ENCODE measurements at places on chromosomes 7 and 10.

- no peak for DNase-seq
Observed at GRCh38 chr7:158396982-158397862, 190.4 kb downstream of the PTPRN2 start.

DNA sequence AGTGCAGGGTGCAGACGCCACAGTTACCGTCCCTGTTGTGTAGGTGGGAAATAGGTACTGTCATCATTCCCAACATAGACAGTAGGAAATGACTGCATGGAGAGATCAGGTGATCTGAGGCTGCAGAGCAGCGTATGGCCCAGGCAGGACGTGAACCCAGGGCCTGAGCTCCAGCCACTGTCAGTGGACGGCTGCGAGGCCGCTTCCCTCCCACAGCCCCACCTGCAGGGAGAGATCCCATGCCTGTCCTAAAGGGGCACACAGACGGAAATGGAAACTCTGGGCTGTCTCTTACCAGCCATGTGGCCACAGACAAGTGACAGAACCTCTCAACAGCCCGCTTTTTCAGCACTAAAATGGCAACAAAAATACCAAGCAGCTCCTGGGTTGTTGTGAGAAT, 44.5 kb upstream of the MNX1 start:
- DNase-seq, result no peak

GRCh38 chr10:110772454-110773025, 99.2 kb upstream of the PDCD4 start:
- DNase-seq, result no peak

GRCh38 chr10:58044072-58044471, 223.6 kb downstream of the IPMK start:
- no peak for DNase-seq

GRCh38 chr10:110044681-110045080, 36.9 kb downstream of the ADD3 start:
- DNase-seq, result no peak

DNA sequence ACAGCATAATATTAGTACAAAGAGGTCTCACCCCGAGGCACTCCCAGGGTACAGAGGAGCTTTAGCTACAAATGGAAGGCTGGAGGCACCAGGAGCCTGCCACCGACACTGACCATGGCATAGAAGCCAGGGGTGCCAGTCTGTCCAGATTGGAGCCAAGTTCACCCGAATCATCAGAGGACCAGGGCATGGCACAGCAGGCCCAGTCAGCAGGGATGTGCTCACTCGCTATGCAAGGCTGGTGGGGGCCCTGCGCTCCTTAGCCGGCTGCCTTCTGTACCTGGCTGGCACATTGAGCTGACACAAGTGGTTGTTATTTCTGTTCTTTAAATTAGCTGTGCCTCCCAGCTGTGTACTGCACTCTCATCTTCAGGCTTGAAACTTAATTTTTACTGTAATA, 149.3 kb downstream of the TCERG1L start:
- DNase-seq, result no peak

DNA sequence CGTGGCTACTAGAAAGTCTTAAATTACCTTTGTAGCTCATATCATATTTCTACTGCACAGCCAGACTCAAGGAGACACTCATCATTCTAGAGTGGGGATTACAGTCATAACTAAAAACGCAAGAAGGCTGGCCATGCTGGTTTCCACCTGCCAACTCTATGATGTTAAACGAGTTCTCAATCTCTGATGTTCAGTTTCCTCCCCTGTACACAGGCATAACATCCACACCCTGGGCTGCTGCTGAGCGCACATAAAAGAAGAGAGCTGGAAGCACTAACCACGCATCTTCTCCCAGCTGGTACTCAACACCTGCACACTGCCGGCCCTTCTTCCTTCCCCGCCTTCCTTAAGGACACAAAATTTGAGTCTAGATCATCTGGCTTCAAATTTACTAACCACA, 60.5 kb downstream of the SORBS1 start:
- no peak for DNase-seq

DNA sequence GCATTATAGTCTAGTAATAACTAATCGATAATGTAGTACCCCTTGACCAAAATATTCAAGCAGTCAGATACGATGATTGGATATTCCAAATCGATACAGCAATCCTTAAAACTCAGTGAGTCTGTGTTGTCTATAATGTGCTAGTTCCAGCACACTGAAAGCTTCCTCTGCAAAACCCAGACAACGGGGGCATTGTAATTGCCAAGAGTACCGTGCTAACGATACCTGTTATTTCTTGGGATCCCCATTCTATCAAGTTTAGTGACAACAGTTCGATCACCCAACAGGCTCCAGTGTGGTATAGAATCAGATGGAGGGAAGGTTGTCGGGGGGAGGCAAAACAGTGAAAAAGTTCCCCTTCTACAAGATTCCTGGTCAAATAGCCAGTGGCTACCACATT, 865 bp downstream of the ZNF438 start:
- no peak for DNase-seq

DNA sequence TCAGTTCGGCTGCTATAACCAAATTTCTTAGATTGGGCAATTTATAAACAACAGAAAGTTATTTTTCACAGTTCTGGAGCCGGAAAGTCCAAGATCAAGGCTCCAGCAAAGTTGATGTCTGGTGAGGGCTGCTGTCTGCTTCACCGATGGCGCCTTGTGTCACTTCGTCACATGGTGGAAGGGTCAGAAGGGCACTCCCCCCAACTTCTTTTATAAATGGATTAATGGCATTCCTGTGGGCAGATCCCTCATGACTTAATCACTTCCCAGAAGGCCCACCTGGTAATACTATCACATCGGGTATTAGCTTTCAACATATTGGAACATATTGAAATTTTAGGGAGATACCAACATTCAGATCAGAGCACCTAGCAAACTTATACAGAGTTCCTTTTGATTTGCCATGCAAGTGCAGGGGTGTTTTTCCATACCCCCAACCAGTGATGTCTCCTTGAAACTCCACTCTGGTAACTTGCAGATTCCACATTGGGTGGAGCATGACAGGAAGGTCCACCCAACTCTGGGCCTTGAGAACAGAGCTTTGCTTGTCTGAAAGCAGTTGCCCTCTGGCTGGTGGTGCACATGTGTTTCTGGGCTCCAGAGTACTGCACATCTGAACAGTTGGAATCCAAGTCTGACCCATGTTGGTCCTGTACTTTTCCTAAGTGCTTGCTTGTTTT, 85.1 kb upstream of the KMT2E start:
- DNase-seq, result no peak

DNA sequence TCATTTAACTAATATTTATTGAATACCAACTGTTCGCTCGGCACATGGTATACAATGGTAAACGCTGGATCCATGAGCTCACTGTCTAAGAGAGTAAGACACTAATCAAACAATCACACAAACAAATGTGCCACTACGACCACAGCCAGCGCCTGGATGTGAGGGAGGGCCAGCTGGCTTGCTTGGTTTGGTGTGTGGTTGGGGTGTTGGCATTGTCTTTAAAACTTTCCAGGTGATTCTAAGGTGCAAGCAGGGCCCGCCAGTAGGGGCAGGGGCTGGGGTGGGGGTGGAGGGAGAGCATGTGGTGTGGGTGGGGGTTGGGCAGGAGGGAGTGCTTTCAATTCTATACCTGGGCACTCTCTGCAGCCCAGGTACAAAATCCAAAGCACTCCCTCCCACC, 31.6 kb downstream of the ADRA2A start:
- DNase-seq, result no peak

GRCh38 chr10:78690354-78691111, 378.2 kb upstream of the ZMIZ1 start:
- DNase-seq, result no peak

GRCh38 chr10:27713941-27714340, 31.7 kb downstream of the MKX start:
- no peak for DNase-seq

DNA sequence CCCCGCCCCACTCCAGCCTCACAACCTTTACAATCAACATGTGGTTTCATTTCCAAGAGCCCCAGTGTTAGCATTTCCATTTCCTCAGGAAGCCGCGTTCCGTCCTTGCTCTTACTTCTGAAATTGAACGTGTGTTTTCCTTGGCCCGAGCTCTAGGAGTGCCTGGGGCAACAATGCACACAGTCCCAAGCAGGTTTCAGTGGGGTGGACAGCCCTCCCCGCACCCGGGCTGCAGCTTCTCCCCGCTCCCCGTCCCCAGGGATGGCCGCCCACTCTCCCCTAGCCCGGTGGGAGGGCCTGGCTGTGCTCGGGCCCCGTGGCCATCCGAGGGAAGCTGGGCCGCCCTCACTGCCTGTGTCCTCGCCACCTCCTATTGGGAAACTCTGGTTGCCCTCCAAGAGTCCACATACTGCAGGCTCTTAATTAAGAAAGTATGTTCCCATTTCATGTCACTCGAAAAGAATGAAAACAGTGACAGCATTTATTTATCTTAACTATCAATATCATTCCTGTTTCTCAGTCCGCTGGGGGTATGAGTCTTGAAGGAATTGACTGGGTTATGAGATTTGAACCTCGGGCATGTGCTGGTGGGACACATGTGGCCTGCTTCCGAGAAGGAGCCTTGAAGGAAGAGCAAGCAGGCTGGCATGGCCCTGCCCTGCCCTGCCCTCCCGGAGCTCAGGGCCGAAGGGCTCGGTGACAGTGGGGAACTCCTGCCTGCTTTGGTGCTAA, 163.8 kb downstream of the GRK5 start:
- no peak for DNase-seq

DNA sequence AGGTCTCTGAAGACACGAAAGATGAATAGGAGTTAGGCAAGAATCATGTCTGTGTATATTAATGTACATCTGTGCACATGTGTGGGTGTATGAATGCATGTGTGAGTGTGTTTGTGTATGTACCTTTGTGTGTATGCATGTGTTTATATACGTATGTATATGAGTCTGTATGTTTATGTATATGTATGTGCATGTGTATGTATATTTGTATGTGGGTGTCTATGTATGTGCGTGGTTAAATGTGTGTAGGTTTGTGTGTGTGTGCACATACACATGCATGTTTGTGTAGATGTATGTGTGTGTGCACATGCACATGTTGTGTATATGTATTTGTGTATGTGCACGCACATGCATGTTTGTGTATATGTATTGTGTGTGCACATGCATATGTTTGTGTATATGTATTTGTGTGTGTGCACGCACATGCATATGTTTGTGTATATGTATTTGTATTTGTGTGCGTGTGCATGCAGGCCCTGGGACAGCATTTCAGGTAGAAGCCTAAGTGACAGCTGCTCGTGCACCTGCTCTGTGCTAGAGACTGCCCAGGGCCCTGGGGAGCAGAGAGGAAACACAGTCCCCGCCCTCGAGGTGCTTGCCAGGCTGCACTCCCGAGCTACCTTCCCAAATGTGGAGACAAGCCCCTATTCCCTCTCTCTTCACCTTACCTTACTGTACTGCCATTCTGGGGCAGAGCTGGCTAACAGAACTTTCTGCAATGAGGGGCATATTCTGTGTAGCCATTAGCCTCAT, 12.1 kb downstream of the PNLIPRP1 start:
- DNase-seq, result no peak

DNA sequence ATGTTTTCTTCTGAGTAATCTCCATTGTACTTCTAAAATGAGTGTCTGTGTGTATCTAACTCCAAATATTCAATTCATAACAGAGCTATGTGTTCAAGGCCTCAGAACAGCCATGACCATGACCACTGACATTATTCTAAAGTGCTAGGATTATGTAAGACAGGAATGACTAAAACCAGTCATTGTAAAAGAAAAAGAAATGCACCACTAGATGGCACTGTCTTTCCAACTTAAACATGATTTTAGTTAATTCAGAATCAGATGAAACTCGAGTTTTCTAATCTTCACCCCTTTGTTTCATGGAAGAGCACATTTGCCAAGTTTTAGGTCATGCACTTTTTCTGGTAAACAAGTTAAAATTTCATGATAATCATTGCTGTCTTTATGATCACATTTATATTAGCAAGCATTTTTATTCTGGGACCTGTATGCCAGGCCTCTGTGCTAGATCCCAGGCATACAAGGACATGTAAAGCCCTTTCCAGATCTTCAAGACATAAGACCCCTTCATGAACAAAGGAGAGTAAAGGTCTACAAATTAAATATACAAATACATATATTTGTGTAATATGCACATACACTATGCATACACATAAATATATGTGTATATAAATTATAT, 26.1 kb upstream of the RSU1 start:
- DNase-seq, result no peak

GRCh38 chr7:40288827-40289226, 154.0 kb downstream of the SUGCT start:
- no peak for DNase-seq

DNA sequence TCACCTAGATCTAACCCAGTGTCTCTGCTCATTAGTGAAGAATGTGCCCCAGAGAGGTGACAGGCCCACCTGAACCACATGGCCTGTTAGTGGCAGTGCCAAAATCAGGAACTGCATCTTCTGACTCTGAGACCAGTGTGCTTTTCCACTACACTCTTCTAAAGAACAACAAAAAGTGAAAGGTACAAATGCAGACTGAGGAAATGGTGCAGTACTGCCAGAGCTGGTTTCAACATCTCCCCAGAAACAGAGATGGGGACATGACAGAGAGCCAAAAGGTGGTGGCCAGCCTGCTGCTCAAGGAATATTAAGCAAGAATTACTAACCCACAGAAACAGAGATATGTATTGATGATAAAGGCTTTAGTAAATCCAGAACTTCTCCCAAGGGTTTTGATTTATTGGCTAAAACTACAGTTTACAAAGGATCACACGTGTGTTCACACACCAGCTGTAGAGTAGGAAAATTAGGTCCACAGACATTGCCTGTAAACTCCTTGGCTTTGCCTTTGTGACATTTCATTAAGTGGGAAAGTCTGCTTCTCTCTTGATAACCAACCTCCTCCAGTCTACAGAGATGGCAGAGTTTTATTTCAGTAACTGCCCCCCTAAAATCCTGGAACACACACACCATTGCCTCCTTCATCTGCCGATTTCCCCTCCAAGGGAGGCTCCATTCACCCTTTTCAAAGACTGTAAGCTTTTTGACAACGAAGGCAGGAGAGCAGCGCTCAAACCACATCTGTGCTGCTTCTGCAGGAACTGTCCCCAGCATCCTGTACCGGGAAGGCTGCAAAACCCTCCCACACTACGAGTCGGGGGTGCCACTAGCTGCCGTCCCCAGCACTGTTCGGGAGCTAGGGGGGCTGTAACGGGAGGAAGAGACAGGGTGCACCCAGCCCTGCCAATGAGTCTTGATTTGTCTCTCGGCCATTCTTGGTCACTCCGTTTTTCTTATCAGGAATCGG, 29.8 kb downstream of the GSDME start:
- DNase-seq, result no peak

Data from activated CD4-positive, alpha-beta T cell treated with anti-CD3 and anti-CD28 coated beads for 4 hours (primary cell).